ENCODE measurements at places on chromosomes 5 and 9. TPM values are rescaled to one million over a fixed set of nuclear protein-coding genes. Genes with fewer than 3 reads are reported as not detected.

FIBCD1 gene
- not detected for total RNA-seq

DNA sequence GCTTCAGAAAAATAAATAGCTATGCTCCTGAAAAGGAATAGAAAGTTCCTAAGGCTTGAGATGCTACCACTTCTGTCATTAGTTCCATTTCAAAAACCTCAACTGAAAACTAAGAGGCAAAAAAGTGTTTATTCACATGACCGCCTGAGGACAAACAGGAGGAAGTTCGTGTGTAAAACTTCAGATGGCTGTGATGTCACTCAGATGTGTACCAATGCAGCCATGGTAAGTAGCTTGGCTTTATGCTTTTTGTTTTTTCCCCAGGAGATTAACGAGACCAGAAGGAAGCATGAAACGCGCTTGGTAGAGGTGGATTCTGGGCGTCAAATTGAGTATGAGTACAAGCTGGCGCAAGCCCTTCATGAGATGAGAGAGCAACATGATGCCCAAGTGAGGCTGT lies 33.0 kb downstream of the LMNB1 start:
- H3K4me1 ChIP-seq, result peaks cover 60% of the 10 kb centered on the region
- no peak overlapping the region for H3K4me3 ChIP-seq
- peak; percentile 13 for DNase-seq
- no peaks in the 10 kb centered on the region for H3K27me3 ChIP-seq
- H3K27ac ChIP-seq, result peak overlapping the region; percentile 98

DNA sequence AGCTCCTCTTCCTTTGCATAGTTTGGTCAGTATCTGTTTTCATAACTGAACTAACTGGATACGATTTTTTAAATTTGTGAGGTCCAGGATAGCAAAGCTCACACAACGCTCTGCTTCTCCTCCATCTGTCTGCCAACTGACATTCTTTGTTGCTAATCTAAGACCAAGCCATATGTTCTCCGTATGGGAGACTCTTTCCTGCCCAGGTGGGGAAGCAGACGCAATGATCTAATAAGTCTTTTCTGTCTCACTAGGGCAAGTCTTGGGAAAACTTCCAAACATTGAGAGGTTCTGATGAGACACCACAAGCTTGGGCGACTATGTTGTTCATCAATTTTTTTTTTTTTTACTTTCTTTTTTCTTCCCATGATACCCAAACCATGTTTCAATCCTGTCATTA lies 558.5 kb downstream of the EFNA5 start:
- no peaks in the 10 kb centered on the region for H3K36me3 ChIP-seq
- no peak for DNase-seq
- no peak overlapping the region for H3K27ac ChIP-seq
- no peak overlapping the region for H3K4me3 ChIP-seq
- no peaks in the 10 kb centered on the region for H3K4me1 ChIP-seq

DNA sequence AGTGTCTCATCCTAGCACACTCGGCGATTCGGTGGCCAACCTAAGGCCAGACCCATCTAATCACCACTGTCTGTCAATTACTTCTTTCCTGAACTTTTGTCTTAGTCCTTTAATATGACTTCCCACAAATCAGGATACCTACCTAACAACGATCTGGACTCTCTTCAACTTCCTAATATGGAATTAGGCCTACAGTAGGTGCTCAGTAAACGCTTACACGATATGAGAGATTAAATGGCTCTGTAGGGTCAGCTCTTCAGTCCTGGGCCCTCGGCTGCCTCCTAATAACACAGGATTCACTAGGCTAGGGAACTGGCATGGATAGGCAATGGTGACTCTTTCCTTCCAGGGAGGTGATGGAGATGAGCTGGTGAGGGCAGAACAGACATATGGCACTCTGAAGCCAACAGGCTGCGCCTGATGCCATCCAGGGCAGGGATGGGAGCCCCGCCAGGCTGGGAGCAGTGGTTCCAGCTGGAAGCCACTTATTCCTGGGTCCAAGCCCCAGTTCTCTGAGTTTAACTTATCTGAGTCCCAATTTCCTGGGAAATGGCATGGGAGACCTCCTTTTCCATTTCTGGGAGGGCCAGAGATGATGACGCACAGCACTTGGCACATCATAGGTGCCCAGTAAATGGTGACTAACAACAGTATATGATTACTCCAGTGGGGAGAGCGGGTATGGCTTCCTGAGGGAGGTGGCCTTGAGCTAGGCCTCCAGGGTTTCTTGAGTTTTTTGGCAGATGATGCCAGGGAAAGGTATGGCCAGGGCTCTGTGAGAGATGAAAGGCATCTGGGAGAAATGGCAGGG lies 7.3 kb downstream of the PDGFRB start:
- no peak for DNase-seq
- H3K4me3 ChIP-seq, result no peak overlapping the region
- no peaks in the 10 kb centered on the region for H3K36me3 ChIP-seq

- no peak overlapping the region for H3K27ac ChIP-seq
- no peak overlapping the region for H3K4me3 ChIP-seq
- no peaks in the 10 kb centered on the region for H3K4me1 ChIP-seq
- H3K27me3 ChIP-seq, result no peaks in the 10 kb centered on the region
These were observed 1018.3 kb downstream of the CDH12 start for GRCh38 chr5:21834863-21835262.

GRCh38 chr5:93325946-93326345 lies 255.1 kb downstream of the NR2F1-AS1 start:
- no peaks in the 10 kb centered on the region for H3K4me1 ChIP-seq
- no peak for DNase-seq
- H3K36me3 ChIP-seq, result no peaks in the 10 kb centered on the region
